ENCODE measurements at places on chromosomes 5 and 9. TPM values are rescaled to one million over a fixed set of nuclear protein-coding genes. Genes with fewer than 3 reads are reported as not detected.

Gene ABLIM3
- polyA plus RNA-seq: 148 TPM

Gene RUSC2
- 18.3 TPM for polyA plus RNA-seq

Gene IL5
- 0.09 TPM for polyA plus RNA-seq

Gene LCN12
- 0.67 TPM for polyA plus RNA-seq

Gene CLTB
- polyA plus RNA-seq: 128 TPM

Gene KIF24
- polyA plus RNA-seq: 0.29 TPM

Gene CAVIN4
- polyA plus RNA-seq: 0.45 TPM

Gene COL23A1
- 0.45 TPM for polyA plus RNA-seq

Gene RPL37
- 968 TPM for polyA plus RNA-seq

Gene PCDHGA4
- 0.98 TPM for polyA plus RNA-seq

Gene RHOBTB3
- 81.4 TPM for polyA plus RNA-seq

Gene LVRN
- 13.6 TPM for polyA plus RNA-seq

Gene TAS2R1
- not detected for polyA plus RNA-seq

Gene HRH2
- polyA plus RNA-seq: 7.0 TPM

Gene GAS1
- 35.0 TPM for polyA plus RNA-seq

Gene ASPN
- 1.5 TPM for polyA plus RNA-seq

Gene PCDHB15
- 0.79 TPM for polyA plus RNA-seq

Gene PDLIM4
- 2.2 TPM for polyA plus RNA-seq

Gene CLIC3
- polyA plus RNA-seq: 3.0 TPM

Gene PLAC8L1
- polyA plus RNA-seq: 0.24 TPM

Gene ELOVL7
- 1.1 TPM for polyA plus RNA-seq

Gene ERAP2
- polyA plus RNA-seq: 0.77 TPM

Gene FIBCD1
- polyA plus RNA-seq: 0.18 TPM

Gene PDE8B
- polyA plus RNA-seq: 35.0 TPM

Gene LCN15
- not detected for polyA plus RNA-seq

Gene C5orf58
- polyA plus RNA-seq: not detected

Gene CSF2
- polyA plus RNA-seq: not detected

Gene KIF20A
- 0.11 TPM for polyA plus RNA-seq

Gene HTR4
- not detected for polyA plus RNA-seq

Gene CFAP77
- polyA plus RNA-seq: not detected

Gene CDH9
- polyA plus RNA-seq: not detected

Gene FAM221B
- polyA plus RNA-seq: not detected

Gene TTF1
- 8.8 TPM for polyA plus RNA-seq

Gene GNG10
- 147 TPM for polyA plus RNA-seq

Gene C5orf46
- polyA plus RNA-seq: not detected

Gene PIP5KL1
- 0.74 TPM for polyA plus RNA-seq

Gene TICAM2
- polyA plus RNA-seq: 1.1 TPM

Gene LTC4S
- 4.3 TPM for polyA plus RNA-seq

Gene LAMC3
- 0.46 TPM for polyA plus RNA-seq

Gene TSSK1B
- not detected for polyA plus RNA-seq

Gene RFESD
- polyA plus RNA-seq: 1.0 TPM

Gene CDC20B
- not detected for polyA plus RNA-seq

Gene TNC
- polyA plus RNA-seq: 1.9 TPM

Gene CCDC152
- polyA plus RNA-seq: 2.6 TPM

Gene BTNL3
- polyA plus RNA-seq: 0.22 TPM

Gene MAP1B
- 1.4 TPM for polyA plus RNA-seq

Gene CACFD1
- polyA plus RNA-seq: 4.0 TPM

Gene RFK
- polyA plus RNA-seq: 12.0 TPM

Gene CER1
- polyA plus RNA-seq: not detected

Gene SLC46A2
- polyA plus RNA-seq: 0.67 TPM

Gene FST
- polyA plus RNA-seq: 30.6 TPM

Measured in adipose tissue (tissue), 3 donors.